NCI-H1417 treated with DMSO at 0.1 percent for 48 hours (cell line): ENCODE measurements at places on chromosomes 2 and 18.

GRCh38 chr2:215430528-215431187 is 5.2 kb downstream of the FN1 start:
- DNase-seq: no peak

DNA sequence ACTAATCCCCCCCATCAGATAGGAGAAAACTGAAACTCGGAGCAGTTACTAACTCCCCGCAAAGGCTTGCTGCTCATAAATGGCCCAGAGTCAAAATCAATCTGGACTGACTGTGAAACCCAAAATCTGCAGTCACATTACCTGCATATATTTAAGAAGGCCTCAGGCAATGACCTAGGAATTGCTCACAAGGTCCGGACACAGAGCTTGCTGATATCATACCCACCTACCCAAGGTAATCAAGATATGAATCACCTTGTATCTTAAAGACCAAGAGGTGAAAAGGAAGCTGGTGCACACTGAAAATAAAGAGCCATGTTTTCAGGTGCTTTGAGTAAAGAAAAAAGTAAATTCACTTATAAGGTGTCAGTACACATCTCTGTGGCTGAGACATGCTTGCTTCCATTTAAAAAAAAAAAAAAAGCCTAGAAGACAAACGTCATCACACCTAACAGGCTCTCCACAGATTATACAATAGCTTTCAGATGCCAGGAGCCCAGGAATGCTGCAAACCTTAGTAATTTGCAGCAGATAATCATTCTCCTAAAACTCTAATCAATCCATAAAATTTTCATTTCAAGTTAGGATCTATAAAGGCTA is 195.4 kb downstream of the ZEB2 start:
- no peak for DNase-seq

GRCh38 chr2:64482765-64483504 is 29.0 kb downstream of the LGALSL start:
- DNase-seq: no peak

GRCh38 chr2:152056418-152056817 is 42.4 kb downstream of the CACNB4 start:
- DNase-seq: no peak
